Left lung (tissue), 14 donors: ENCODE measurements at places on chromosomes 2 and 18.

DNA sequence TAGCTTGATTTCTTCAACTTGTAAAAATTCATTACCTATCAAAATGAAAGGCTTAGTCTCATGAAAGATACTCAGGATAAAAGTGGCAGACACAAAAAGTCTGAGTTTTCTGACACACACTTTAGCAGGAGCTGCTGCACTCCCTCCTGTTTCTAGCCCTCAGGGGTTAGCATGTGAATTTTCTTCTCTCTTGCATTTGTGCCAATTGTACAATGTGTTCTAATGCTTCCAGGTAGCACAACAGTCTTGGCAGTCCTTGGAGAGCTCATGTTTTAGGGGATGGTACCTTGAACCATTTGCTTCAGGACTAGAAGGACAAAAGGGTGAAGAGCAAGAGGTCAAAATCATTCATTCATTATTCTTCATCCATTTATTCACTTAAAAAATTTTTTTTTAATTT lies 316.8 kb downstream of the AFF3 start:
- DNase-seq: no peak

GRCh38 chr2:40127890-40128557 lies 323.9 kb downstream of the SLC8A1 start:
- DNase-seq: peak; percentile 19

DNA sequence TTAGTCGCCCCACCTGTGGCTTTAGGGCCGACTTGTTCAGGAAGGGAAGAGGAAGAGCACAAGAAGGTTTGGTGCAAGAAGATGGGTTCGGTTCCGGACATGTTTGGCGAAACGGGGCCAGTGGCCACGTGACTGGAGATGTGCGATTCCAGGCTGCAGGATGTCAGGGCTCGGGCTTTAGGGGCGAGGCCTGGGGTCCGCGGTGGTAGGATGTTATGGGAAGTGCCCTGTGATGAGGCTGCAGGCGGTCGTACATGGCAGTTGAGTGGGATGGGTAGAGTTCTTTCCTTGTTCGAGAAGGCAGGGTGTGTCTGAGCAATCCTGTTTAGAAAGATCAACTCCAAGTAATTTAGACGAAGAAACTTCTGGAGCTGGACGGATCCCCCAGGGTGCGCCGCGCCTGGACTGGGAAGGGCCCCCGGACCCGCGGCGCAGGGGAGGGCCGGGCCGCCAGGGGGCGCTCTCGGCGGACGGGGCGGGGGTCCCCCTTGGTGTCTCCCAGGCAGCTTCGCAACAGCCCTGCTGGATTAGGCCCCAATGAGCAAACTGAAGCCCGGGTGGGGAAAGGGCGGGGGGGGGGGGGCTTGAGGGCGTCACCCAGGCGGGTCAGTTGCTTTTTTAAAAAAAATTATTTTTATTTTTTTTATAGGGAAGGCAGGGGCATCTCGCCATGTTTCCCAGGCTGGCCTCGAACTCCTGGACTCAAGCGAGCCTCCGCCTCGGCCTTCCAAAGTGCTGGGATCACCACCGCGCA lies 17.2 kb upstream of the SDC1 start:
- peak; percentile 85 for DNase-seq

DNA sequence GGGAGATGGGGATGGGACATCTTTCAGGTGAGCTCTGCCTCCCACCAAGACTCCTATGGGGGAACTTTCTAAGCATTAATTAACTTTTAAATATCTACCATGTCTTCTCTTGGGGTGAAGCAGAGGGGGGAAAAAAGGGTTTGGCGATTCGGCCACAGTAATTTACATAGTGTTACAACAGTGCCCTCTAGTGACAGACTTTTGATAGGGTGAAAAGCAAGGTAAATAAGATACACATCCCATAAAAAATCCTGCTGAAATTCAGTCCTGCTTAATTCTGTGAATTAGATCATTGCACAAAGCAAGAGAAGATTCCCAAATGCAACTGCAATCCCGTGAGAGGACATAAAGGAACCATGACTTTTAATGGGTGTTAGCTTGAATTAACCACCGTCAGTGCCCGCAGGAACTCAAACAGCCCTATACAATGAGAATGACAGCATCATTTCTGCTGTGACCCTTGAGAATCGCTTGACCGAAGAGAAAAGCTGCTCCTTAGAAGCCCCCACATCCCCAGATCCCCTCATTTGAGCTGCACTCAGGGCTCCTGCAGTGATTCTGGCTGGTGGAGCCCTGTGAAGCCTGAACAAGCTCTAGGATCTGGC lies 32.8 kb downstream of the FAM124B start:
- peak; percentile 46 for DNase-seq

DNA sequence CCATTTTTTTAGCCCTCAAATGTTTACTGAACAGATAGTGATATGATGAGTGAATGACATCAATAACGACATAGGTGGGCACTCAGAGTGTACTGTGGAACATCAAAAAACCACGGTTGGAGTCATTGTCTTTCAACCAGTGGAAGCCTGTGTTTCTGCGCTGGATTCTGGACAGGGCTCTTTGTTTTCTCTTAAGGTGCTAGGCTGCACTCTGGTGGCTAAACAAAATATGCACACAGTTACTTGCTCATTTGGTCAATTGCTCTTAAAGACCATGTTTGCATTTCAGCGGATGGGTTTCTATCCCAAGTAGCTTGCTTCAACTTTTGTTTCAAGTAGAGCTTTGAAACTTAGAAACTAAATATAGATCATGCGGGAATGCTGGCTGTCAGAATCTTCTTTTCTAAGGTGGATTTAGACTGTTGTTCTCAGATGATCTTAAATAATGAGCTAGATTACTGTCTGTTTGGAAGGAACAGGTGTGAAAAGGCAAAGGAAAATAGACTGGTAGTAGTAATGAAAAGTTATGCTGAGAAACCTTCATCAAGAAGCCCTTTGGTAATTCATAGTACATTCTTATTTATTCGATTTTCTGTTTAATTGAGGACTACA lies 48.5 kb upstream of the LYPD6B start:
- DNase-seq: peak; percentile 88

DNA sequence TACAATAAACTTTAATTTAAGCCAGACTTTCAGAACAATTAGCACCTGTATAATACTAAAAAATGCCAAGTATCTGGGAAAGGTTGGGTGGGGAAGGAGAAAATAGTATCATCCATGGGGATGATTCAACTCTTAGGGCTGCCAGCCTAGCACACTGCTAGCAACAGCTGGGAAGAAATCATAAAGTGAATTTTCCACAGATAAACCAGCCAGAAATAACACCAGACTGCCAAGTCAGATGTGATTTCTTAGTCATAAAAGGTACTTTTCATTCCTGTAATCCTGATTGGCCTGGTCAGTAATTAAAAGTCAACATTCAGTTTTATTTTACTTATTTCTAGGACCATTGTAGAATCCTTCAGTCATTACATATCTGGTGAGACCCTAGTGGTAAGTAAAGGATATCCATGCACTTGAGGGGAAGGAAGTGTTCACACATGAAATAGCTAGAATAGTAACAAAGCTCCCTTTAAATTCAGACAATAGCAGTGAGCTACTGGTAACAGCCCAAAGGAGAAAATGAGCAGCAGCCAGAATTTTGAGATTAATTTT lies 59.4 kb downstream of the LIMS1 start:
- no peak for DNase-seq

DNA sequence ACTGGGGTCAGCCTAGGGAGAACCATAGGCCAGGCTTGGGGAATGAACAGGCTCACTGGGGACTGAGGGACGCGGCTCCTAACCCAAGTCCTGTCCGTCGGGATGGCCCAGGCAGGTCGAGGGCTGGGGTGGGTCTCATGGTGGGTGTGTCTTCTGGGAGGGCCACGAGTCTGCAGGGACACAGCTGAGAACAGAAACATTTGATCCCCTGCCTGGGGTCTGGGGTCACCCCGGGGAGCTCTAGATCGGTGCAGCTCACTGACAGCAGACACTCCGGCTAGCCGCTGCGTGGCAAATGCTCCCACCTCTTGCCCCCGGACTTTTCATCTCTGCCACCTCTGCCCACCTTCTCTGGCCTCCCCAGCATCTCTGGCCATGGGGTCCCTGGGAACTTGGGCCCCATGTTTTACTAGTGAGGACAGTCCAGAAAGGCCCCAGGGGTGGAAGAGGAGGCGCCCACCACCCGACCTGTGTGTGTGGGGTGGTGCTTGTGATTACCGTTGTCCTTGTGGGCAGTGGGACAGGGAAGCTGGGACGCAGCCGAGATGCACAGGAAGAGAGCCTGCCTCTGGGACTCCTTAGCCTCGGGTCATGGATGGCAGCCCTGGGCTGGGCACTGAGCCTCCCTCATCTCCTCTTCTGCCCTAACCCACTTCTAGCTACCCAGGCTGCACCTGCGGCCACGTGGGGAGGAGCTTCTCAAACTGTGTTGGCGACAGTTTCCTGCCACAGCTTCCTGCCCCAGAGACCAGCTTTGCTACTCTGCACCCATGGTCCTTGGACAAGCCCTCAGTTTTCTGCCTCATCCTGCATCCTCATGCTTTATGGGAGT lies 4.9 kb downstream of the ZAP70 start:
- no peak for DNase-seq

GRCh38 chr2:147231607-147232006 lies 613.2 kb upstream of the ACVR2A start:
- no peak for DNase-seq

DNA sequence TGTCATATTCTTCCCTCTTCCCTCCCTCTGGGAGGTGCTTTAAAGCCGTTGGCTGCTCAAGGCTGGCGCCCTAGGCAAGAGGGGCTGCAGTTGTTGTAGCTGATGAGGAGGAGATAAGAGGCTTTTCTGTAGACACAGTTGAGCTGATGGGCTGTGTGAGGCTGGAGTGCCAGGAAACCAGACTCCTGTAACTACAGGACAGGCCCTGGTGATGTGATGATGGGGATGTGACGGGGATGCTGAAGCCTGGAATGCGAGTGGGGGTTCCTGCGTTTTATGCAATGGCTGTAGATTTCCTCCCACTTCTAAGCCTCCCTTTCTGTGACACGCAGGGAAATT lies 5.7 kb upstream of the EFR3B start:
- no peak for DNase-seq

DNA sequence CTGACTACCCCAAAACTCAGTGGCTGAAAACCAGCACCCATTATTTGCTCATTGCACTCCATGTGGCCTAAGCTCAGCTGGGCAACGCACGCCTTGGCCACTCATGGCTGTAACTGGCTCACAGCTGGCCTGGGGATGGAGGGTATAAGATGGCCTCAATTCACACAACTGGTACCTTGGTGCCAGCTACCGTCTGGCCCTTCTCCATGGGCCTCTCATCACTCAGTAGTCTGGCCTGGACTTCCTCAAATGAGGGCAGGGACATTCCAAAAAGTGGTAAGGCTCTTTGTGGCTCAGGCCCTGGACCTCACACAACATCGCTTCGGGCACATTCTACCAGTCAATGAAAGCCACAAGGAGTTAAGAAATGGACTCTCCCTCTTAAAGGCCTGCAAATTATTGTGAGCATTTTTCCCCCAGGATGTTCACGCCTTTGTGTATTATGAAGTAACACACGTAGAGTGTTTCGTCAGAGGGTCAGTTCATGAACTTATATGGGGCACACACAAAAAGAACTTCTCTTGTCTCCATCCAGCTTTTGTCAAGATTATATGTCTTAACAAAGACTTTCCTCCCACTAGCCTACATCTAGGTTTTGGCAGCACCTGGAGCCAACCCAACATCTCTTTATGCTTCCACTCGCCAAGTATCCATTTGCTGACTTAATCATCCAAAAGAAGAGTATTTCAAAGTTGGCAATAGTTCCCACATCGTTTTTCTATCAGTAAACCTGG lies 145.2 kb downstream of the CCBE1 start:
- no peak for DNase-seq
